A172 (cell line): ENCODE measurements at places on chromosomes 5 and 9. TPM values are rescaled to one million over a fixed set of nuclear protein-coding genes. Genes with fewer than 3 reads are reported as not detected.

DNA sequence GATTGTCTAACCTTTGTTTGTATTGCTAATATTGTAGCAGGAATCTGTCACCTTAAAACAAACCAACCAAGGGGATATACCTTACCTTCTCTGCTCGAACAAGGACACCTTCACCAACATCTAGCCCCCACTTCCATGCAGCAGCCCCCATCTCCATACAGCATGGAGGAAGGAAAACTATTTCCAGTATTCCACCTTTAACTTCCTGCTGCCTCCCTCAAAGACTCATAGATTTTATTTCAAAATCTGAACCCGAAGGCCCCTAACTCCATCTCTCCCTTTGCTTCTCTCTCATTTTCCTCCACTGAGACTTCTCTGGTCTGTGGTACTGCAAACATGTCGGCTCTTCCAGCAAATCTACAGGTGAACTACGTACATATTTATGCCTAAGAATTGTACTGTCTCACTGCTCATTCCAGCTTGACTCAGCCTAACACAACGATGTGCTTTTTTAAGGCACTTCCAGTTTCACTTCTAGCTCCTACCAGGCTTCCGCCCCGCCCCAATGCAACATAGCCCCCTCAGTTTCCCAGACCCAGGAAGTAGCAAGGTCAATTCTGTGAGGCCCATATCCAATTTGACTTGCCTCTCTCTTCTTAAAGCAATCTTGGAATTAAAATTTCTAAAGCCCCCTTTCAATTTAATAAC, 70.7 kb upstream of the RNF38 start:
- peak; percentile 61 for DNase-seq

DNA sequence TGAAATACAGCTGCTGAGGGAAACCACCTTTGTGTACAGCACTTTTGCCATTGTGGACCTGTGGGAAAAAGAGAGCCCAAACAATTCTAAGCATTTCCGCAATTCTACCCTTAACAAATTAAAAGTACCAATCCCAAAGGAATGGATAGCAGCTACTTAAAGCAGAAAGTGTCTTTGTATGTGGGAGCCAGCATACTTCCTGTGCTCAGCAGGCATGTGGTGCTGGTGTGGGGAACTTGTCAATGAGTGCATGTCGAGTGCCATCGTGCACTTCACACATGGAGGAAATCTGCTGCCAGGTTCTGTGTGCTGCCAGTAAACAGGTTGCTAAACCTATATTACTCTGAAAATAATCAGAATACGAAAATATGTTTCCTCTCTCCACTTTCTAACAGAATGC, 399.0 kb downstream of the LRRC70 start:
- no peak for DNase-seq

- no peak for DNase-seq
Measured at GRCh38 chr9:21244836-21245235, 5.0 kb upstream of the IFNA14 start.

DNA sequence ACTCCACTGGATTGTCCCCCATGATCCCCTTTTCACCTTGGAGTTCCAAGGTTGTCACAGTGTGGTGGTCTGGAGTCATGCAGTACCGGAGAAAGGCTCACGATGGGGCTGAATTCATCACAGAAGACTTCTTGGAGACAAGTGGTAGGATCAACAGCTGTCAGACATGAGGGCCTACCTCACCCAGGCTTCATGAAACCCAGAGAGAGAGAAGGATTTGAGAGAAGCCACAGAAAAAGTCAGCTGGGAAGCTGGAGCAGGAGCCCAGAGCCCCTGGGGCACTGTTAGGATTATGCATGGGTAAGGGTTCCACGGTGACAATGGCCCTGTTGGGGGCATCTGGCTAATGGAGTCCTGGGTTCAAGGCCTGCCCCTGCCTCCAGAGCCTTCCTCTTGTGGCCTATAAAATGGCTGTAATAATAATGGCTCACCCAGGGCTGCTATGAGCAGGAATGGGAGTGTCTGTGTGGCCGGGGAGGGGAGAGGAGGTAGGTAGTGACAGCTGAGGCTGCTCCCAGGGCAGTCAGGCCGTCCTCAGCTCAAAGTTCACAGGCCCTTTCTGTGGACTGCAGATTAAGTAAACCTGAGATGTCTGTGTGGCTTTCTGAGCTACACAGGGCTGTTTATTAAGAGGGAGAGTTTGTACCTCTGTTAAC, 910 bp downstream of the TRIM14 start:
- DNase-seq: no peak

GRCh38 chr5:167219298-167219697, 1072.1 kb upstream of the WWC1 start:
- no peak for DNase-seq

DNA sequence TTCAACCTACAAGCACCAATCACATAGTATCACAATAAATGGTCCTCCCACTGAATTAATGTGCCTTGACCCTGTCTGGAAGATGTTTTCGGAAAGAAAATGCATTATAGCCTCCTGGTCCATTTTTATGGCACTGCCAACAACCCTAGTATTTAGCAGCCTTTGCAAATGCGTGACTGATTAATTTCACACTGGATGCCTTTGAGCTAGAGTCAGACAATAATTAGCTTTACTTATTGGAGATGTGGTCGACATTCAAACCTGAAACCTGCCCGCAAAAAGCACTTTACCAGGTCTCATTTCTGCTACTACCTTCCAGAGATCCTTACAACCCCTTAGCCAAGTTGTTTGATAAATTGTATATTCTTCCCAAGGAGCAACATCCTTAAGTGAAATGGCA, 119.3 kb upstream of the DPYSL3 start:
- no peak for DNase-seq

DNA sequence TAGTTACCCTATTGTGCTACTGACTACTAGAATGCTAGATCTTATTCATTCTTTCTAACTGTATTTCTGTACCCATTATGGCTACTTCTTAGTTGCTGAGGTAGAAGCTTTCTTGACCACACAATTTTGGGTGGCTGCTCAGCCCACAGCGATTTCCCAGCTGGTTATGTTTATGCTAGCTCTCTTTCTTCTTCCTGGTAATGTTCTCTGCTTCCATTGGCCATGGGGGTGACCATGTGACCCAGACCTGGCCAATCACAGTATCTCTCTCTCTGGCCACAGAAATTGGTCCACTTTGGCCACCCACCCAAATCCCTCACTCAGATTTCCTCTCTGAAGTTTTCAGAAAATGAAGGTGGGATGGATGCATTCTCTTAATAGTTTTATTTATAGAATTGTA, 427.9 kb upstream of the CLINT1 start:
- no peak for DNase-seq

- no peak for DNase-seq
Measured at GRCh38 chr5:77305222-77305846, 94.9 kb downstream of the PDE8B start.

The TRIM41 gene
- total RNA-seq: 10.3 and 18.2 TPM in 2 replicates

The ADAMTS13 gene
- 0.43 and 1.6 TPM in 2 replicates for total RNA-seq

The TMEM215 gene
- total RNA-seq: not detected in 2 replicates

The SPATA31D1 gene
- not detected in 2 replicates for total RNA-seq
